Right ventricle myocardium inferior (tissue), 1 donor: ENCODE measurements at places on chromosomes 16 and 17. TPM values are rescaled to one million over a fixed set of nuclear protein-coding genes. Genes with fewer than 3 reads are reported as not detected.

RNF222 gene
- not detected for total RNA-seq

GRIN2A gene
- 4.3 TPM for total RNA-seq

KRT39 gene
- not detected for total RNA-seq

WNT9B gene
- total RNA-seq, result not detected

C16orf96 gene
- total RNA-seq, result 0.05 TPM

MT3 gene
- 5.9 TPM for total RNA-seq

AIPL1 gene
- total RNA-seq, result not detected

HBQ1 gene
- not detected for total RNA-seq

LGALS9C gene
- total RNA-seq, result not detected

DNAH2 gene
- not detected for total RNA-seq

TMED6 gene
- total RNA-seq, result not detected
